ENCODE measurements at places on chromosomes 3 and 15.

DNA sequence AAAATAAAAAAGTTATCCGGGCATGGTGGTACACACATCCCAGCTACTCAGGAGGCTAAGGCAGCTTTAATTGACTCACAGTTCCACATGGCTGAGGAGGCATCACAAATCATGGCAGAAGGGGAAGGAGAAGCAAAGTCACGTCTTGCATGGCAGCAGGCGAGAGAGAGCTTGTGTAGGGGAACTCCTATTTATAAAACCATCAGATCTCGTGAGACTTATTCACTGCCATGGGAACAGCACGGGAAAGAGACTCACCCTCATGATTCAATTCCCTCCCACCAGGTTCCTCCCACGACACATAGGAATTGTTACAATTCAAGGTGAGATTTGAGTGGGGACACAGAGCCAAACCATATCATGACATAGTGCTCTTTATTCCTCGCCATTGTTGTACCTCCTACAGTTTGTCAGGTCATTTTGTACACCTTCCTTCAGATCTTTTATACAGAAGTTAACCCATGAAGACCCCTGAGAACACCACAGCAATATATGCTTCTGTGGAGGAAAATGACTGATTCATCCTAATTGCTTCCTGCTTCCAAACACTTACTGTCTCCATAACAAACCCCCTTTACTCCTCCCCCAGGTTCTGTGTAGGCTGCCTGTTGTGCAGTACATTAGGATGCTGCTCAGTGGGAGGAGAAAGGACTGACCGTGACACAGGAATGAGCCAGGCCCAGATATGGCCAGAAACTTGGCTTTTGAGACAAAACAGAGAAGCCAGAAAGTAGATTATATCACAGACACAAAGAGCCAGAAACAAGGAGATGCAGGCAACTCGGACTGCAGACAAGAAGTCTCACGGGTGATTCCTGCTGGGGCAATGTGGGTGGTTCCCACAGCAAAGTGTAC is 67.9 kb upstream of the HEG1 start:
- DNase-seq: no peak

- DNase-seq: no peak
Measured at GRCh38 chr3:71243229-71243628, 340.3 kb downstream of the FOXP1 start.

DNA sequence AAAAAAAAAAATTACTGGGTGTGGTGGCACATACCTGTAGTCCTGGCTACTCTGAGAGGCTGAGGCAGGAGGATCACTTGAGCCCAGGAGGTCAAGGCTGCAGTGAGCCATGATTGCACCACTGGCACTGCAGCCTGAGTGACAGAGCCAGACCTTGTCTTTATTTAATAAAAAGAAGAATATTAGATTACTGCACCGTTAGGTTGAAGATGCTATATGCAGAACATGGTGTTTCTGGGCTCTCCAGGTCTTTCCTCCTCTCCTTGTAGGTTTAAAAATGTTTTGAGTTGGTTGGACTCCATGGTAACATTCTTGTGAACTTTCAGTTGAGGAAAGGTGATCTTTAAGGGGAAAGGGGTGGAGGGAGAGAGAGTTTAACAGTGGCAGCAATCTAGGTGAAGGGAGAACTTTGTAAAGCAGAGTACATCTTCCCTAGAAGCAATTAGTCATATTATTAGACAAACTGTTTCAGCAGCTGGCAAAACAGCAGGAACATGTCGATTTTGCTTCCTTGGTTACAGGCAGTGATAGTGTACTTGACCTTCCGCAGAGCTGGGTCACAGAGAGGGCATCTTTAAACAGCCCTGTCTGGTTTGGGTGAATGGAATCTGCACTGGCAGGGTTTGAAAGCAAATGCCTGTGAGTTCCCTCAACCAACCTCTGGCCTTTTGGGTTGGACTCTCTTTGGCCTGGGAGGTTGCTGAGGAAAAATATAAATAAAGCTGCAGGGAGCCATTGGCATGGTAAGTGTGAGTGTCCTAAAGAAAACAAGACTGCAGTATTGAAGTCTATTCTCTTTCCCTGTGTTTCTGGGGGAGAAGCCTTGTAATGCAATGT is 42.8 kb downstream of the NR2C2 start:
- no peak for DNase-seq

GRCh38 chr3:181572432-181572831 is 139.3 kb upstream of the SOX2 start:
- no peak for DNase-seq

DNA sequence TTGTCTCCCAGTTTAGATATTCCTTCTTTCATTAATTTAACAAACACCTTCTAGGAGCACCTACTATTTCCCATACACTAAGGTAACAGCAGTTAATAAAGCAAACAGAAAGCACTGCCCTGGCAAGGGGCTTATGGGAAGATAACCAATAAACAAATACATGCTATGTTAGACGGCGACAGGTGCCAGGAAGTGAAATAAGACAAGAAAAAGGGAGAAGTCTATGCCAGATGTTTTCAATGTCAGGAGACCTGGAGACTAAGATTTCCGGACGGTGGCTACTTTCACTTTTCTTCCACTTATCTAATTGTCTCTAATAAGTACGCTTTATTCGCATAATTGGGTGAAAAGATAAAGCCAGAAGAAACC is 32.5 kb upstream of the ZNF445 start:
- DNase-seq: no peak

DNA sequence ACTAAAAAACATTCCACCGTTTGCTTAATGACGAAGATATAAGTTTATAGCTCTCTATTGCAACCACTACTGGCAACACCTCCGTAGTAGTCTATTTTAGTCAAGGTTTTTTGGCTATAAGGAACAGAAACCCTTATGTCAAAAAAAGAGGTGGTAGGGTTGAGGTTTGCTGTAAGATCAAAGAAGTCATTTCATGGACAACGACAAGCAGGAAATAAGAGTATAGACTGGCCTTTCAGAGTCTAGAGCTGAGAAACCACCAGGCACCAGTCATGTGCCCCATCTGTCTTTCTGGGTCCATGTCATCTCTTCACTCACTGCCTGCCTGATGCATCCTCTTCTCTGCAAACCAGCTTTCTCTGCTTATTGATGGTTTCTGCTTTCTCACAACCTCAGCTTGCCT is 42.7 kb downstream of the THBS1 start:
- DNase-seq: no peak

GRCh38 chr3:61750766-61751165 is 189.4 kb downstream of the PTPRG start:
- DNase-seq: no peak

DNA sequence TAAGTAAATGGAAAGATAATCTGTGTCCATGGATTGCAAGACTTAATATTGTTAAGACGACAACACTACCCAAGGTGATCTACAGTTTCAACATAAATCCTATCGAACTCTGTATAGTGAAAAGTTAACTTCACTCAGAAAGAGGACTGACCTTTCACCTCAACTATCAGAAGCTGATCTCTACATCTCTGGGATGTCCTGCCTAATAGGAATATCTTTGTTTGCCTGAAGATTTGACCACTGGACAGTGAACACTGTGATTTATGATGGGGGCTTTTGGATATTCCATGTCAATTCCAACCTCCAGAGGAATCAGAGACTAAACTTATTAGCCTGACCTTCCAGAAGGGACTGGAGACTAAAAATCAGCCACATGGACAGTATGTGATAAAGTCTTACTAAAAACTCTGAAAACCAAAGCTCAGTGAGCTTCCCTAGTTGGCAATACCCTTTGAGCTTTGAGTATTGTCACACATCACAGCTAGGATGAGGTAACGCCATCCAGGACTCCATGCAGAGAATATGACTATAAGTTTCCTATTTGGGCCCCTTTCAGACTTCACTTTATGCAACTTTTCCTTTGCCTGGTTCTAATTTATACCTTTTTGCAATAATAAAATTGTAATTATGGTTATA is 164.9 kb upstream of the SETMAR start:
- no peak for DNase-seq

DNA sequence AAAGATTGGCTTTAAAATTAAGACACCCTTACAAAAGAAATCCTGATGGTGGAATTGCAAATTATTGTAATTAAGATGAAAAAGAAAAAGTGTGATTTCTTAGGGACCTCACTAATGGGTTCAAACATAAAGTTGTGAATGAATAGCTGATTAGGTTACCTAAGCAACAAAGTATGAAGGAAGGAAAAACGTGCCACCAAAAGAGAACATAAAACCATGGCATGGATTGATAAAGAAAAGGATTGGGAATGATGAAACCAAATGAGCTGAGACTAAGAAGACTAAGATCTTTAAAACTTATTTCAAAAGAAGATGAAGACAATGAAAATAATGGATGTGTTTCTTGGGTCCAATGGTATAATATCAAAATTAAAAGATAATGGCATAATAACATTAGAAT is 32.2 kb upstream of the GUCA1C start:
- DNase-seq: no peak

DNA sequence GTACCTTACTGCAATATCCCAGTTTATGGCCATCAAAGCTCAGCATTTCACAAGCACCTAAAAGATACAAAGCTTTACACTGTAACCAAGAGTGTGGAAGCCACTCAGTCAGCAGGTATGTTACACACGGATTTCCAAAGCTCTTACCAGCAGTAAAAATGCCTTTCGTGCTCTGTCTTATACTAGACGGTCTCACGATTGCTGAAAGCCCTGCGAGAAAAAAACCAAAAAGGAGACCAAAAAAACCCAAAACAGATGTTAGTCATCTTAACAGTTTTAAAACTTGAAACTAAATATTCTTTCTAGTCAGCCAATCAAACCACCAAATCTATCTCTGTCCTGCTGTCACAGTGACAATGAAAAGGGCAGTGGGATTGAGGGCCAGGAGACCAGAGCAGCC is 39.0 kb downstream of the TAMM41 start:
- no peak for DNase-seq

GRCh38 chr3:175585898-175586297 is 726.8 kb downstream of the NAALADL2 start:
- DNase-seq: no peak

DNA sequence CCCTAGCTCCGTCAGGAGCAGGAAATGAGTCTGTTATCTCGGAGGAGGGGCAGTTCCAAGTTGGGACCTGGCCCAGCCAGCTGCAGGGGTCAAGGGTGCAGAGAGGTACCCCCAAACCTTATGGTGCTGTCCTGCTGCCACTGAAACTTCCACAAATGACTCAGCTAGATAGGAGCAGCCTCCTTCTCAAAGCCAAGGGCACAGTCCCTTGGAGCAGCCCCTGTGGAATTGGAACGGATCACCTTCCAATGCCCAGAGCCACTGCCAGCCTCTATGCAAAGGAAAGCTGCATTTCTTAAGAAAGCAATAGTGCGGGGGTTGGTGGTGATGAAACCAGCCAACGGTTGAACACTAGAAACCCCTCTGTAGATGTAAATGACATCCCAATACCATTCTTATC is 19.6 kb upstream of the LRRK1 start:
- no peak for DNase-seq

DNA sequence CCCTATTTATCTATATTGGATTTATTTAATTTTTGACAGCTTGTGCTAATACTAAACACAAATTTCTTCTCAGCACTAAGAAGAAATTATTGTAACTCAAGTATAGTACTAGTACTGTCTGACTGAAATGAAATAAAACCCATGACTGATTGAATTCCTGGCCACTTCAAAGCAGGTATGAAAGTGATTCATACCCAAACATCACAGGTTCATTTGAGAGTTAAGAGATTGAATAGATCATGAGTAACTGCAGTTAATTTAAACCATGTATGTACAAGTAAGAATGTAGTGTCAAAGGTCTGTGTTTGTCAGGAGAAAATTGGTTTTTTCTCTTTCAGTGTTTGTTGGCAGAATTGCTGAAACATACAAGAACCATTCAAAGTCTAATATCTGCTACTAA is 332.0 kb upstream of the GRM7 start:
- no peak for DNase-seq

All from mesothelial cell of epicardium (in vitro differentiated cells).